ENCODE measurements at places on chromosomes 12 and 14.
A peak's percentile ranks its signal among the peaks of the same experiment; 100 is the strongest.

- H3K36me3 ChIP-seq: no peaks in the 10 kb centered on the region
- peaks cover 5% of the 10 kb centered on the region for H3K4me1 ChIP-seq
- H3K27ac ChIP-seq: no peak overlapping the region
- DNase-seq: no peak
- H3K27me3 ChIP-seq: peaks cover 62% of the 10 kb centered on the region
- H3K4me3 ChIP-seq: no peak overlapping the region
Measured at GRCh38 chr14:101458741-101459550, 102.3 kb upstream of the DIO3 start.

GRCh38 chr12:4370265-4370664 lies 9.2 kb downstream of the FGF23 start:
- H3K4me1 ChIP-seq: no peaks in the 10 kb centered on the region
- no peak overlapping the region for H3K4me3 ChIP-seq
- H3K27me3 ChIP-seq: no peaks in the 10 kb centered on the region
- H3K27ac ChIP-seq: no peak overlapping the region
- DNase-seq: no peak

DNA sequence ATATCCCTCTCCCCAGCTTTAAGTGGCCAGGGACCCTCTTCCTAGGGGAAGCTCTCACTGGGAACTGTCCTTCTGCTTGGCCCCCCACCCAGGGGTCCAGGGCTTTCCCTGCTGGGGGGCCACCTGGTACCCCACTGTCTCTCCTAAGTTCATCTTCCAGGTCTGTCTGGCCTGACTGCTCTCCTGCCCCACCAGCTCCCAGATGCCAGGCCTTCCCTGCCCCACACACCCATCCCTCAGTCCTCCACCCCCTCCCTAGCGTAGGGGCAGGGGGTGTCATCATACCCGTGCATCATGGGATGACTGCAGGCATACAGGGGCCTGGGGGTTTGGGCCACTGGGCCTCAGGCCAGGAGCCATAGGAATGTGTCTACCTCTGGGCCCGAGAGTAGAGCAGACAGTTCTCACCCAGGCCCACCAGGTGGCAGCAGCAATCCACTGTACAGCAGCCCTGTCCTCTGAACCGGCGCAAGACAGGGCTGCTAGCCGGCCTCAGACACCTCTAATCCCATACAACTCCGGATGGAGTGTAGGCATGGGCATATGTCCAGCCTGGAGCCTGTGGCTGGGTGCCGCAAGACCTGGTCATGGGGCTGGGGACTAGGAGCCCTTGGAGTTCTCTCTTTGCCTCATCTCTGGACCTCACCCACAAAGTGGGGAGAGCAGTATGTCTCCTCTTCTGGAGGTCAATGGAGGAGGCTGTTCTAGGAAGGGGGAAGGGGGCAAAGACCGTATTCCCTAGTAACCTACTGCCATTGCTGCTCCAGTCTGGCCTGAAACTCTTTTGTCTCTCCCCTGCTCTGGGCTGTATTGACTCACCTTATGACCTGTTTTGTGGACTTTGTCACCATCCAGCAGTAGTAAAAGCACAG lies 10.0 kb upstream of the SMARCD1 start:
- no peaks in the 10 kb centered on the region for H3K36me3 ChIP-seq
- H3K4me3 ChIP-seq: no peak overlapping the region
- no peaks in the 10 kb centered on the region for H3K4me1 ChIP-seq
- H3K27ac ChIP-seq: no peak overlapping the region
- H3K27me3 ChIP-seq: no peaks in the 10 kb centered on the region

- no peak overlapping the region for H3K27ac ChIP-seq
- peaks cover 5% of the 10 kb centered on the region for H3K4me1 ChIP-seq
- H3K27me3 ChIP-seq: no peaks in the 10 kb centered on the region
- DNase-seq: no peak
- H3K4me3 ChIP-seq: no peak overlapping the region
Measured at GRCh38 chr14:59229653-59230406, 41.4 kb downstream of the DAAM1 start.

DNA sequence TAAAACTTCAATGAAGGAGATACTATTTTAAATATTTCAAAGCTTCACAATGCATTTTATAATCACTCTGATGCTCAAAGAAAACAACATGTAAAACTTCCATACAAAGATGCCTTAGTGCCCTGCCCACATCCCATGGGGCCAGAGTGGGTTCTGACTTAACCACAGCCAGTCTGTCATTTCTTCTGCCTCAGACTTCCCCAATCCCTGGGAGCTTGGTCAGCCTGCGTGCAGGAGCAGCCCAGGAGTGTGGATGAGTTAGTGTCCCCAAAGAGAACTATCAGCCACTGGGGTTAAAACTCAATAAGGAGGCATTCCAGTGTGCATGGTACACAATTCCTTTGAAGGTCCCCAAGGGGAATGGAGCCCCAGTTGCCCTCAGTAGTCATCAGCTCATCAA lies 100.3 kb downstream of the PTCSC3 start:
- H3K4me3 ChIP-seq: no peak overlapping the region
- DNase-seq: no peak
- no peaks in the 10 kb centered on the region for H3K27me3 ChIP-seq
- no peaks in the 10 kb centered on the region for H3K36me3 ChIP-seq

DNA sequence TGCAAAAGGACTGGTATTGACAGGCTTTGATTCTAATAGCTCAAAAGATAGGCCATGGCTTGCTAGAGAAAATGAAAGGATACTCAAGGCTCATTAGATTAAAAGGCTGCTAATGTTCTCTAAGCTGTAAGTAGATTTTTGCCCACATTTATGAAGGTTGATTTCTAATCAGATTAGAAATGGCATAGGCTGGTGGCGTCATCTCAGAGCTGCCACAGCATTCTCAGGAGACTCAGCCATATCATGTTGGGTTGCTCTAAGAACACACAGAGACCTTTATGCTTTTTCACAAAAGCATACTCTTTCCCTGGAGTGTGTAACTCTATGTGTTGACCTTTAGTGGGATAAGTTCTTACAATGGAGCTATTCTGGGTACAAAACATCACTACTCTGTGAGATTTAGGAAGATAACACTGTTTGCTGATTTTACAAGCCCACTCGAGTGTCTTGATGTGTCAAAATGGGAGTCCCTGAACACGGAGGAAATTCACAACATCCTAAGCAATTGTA lies 576.0 kb downstream of the NRXN3 start:
- H3K36me3 ChIP-seq: no peaks in the 10 kb centered on the region
- H3K4me1 ChIP-seq: no peaks in the 10 kb centered on the region
- DNase-seq: no peak
- H3K4me3 ChIP-seq: no peak overlapping the region

- no peak for DNase-seq
- H3K4me3 ChIP-seq: no peak overlapping the region
Measured at GRCh38 chr12:117972301-117972700, 3.5 kb upstream of the KSR2 start.

GRCh38 chr12:54279227-54279631 lies 693 bp downstream of the CBX5 start:
- no peaks in the 10 kb centered on the region for H3K36me3 ChIP-seq
- no peaks in the 10 kb centered on the region for H3K4me1 ChIP-seq
- peak overlapping the region; percentile 97 for H3K27ac ChIP-seq
- peak overlapping the region; percentile 58 for H3K4me3 ChIP-seq

DNA sequence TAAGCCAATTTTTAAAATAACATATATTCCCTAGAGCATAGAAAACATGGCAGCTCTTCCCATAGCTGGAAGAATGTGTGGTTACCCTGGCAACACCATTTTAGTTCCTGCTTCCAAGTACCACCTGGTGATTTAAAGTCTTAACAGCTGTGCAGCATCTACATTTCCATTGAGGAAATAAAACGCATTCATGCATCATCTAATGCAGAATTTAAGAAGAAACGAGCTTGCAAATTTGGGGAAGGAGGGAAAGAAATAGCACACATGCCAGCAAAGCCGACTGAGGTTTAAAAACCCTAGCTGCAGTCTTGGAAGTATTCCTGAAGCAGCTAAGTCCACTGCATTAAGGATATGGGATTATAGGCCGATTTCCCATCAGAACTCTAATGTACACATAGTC lies 22.8 kb upstream of the SLC38A2 start:
- H3K36me3 ChIP-seq: no peaks in the 10 kb centered on the region
- H3K4me1 ChIP-seq: no peaks in the 10 kb centered on the region
- H3K4me3 ChIP-seq: no peak overlapping the region
- DNase-seq: no peak
- no peak overlapping the region for H3K27ac ChIP-seq
- no peaks in the 10 kb centered on the region for H3K27me3 ChIP-seq

DNA sequence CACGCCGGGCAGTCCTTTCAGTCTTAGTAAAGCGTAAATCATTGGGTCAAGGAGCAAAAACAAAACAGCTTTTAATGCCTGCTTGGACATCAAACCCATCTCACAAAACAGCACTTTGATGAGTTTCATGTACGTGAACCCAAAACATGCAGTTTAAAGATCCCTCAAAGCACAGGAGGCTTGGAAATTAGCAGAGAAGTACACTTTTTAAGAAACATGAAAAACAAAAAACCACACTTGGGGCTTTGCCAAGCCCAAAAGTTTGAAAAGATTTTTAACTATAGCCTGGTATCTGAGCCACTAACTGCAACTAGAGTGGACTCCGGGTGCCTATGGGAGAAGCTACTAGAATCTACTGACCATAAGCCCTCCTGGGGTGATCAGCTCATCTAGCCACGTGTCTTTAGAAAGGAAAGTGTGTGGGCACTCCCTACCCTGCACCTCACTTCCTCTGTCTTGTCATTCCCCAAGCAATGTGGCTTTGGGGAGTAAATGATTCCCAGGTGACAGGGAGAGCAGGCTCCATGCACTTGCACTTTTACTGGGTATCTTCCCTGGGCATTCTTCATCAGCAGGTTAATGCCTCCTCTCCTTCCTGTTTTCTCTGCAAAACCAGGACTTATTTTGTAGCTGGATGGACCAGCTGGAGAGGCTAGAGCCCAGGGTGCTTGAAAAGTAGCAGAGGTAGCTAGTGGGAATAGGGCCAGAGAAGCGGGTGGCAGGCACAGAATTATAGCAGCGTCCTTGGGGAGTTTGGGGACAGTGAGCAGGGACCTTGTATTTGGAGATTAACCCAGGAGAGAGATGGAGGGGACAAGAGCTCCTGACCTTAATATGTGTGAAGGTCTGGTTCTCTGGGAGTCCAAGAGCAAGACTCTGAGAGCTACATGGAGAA lies 339.3 kb downstream of the BCL11B start:
- H3K4me1 ChIP-seq: no peaks in the 10 kb centered on the region
- DNase-seq: no peak
- H3K36me3 ChIP-seq: no peaks in the 10 kb centered on the region

- no peaks in the 10 kb centered on the region for H3K27me3 ChIP-seq
- H3K4me3 ChIP-seq: no peak overlapping the region
- peaks cover 97% of the 10 kb centered on the region for H3K36me3 ChIP-seq
- H3K4me1 ChIP-seq: no peaks in the 10 kb centered on the region
Measured at GRCh38 chr12:132673288-132674179, 13.6 kb downstream of the POLE start.

GRCh38 chr12:49092086-49092815 lies 2.4 kb downstream of the DHH start:
- DNase-seq: no peak
- H3K27ac ChIP-seq: peak overlapping the region; percentile 73
- no peaks in the 10 kb centered on the region for H3K36me3 ChIP-seq

- no peaks in the 10 kb centered on the region for H3K36me3 ChIP-seq
- H3K27me3 ChIP-seq: no peaks in the 10 kb centered on the region
- peak; percentile 19 for DNase-seq
Measured at GRCh38 chr12:41190338-41190737, 2.2 kb downstream of the PDZRN4 start.

DNA sequence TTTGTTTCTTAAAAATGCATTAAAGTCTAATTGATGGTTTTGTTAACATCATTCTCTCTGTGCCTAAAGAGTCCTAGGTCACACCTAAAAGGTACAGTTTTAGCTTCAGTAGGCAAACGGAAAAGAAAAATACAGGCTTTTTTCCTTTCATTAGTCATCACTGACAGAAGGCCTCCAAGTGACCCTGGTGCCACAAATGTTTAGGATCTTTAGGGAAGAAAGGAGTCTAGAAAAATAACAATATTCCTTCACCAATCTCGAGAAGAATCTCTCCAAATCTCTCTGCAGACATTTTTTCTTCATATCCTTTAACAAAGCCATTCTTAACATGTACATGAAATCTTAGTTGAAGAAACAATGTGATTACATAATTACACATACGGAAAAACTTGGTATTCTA lies 2.0 kb downstream of the DENND5B start:
- peak overlapping the region; percentile 98 for H3K27ac ChIP-seq
- H3K36me3 ChIP-seq: no peaks in the 10 kb centered on the region
- no peaks in the 10 kb centered on the region for H3K4me1 ChIP-seq
- no peak for DNase-seq
- peak overlapping the region; percentile 97 for H3K4me3 ChIP-seq

- no peak overlapping the region for H3K4me3 ChIP-seq
- no peak overlapping the region for H3K27ac ChIP-seq
- no peaks in the 10 kb centered on the region for H3K27me3 ChIP-seq
- no peak for DNase-seq
- H3K4me1 ChIP-seq: no peaks in the 10 kb centered on the region
- no peaks in the 10 kb centered on the region for H3K36me3 ChIP-seq
Measured at GRCh38 chr14:74077401-74077800, 6.9 kb downstream of the ALDH6A1 start.

GRCh38 chr12:51870504-51870903 lies 17.4 kb upstream of the ANKRD33 start:
- H3K27me3 ChIP-seq: no peaks in the 10 kb centered on the region
- H3K4me3 ChIP-seq: no peak overlapping the region
- DNase-seq: no peak

DNA sequence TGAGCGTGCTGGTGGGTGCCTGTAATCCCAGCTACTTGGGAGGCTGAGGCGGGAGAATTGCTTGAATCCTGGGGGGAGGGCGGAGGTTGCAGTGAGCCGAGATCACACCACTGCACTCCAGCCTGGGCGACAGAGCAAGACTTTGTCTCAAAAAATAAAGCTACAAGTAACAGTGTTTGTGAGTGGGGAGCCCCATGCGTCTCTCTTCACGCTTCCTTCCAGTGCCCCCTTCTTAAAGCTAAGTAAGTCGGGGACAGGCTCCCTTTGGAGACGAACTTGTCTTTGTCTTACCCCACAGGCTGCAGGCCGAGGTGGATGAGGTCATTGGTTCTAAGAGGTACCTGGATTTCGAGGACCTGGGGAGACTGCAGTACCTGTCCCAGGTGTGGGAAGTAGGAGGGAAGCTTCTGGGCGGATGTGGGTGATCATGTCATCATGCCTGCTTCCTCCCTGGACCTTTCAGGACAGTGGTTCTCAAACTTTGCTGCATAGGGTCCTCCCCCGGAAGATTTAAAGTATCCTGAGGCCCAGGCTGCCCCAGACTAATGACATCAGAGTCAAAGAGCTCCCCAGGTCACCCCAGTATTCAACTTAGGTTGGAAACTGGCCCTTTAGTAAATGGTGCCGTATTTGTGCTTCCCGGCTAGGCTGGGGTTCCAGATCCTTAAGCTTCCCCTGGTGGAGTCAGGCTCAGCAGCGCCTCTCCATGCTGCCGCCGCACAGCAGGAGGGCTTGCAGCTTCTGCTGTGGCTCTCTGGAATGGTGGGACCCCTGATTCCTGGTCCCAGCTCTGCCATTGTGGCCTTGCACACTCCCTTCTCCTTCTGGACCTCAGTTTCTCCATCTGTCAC lies 37.1 kb downstream of the CYP46A1 start:
- H3K27ac ChIP-seq: no peak overlapping the region
- H3K4me3 ChIP-seq: no peak overlapping the region
- H3K36me3 ChIP-seq: no peaks in the 10 kb centered on the region
- no peaks in the 10 kb centered on the region for H3K4me1 ChIP-seq
